ENCODE measurements at places on chromosomes 1 and 21.

- DNase-seq: no peak
Observed at GRCh38 chr1:113507552-113508214, 117.4 kb downstream of the MAGI3 start.

GRCh38 chr21:35226968-35227744 is 178.1 kb upstream of the RUNX1 start:
- no peak for DNase-seq

DNA sequence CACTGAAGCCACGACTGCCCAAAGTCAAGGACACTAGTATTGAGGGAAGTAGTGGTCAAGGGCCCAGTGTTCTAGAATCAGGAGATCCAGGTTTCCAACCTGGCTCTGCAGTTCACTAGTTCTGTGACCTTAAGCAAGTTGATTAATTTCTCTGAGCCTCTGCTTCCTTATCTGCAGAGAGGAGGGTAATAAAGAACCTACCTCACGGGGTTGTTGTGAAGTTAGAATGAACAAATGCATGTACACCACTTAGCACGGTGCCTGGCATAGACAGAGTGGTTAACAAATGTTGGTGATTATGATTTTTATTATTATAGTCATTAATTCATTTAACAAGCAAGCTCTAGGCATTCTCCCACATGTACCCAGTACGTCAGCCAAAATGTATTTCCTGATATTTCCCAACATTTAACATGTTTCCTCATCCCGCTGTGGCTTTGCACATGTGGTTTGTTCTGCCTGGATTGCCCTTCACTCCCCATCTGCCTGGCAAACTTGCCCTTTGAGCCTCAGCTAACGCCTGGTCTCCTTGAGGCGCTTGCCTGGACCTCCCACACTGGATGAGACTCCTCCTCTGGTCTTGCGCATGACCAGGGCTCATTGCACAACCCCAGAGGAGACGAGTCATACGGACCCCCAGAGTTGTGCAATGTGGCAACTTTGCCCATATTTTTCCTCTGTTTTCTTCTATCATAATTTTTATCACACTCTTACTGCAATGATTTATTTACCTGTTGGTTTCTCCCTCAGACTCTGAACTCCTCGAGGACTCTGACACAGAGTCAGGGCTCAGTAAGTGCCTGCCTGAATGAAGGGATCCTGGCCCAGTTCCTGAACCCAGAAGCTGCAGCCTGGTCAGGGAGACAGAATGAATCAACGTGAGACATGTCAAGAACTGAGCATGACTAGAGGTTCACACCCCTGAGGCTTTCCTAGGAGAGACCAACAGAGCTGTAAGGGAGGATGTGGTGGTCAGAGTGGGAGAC is 20.7 kb upstream of the MFSD2A start:
- peak; percentile 98 for DNase-seq

- DNase-seq: no peak
Observed at GRCh38 chr1:1938613-1939295, 19.7 kb upstream of the TMEM52 start.

DNA sequence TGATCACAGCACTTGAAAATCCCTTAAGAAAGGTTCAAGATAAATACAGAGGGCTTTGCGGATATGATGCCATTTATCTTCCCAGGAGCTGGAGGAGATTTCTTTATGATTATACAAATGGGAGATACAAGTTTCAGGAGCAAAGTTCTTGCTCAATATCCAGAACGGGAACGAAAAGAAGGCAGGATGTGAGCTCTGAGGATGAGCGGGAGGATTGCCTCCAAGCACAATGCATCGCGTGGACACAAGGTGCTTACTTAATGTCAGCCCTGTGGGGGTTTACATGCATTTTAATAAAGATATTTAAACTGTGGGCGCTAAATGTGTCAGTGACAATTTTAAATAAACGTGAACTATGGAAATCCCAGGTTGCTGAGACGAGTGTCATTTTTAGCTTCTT is 59.0 kb downstream of the SYT6 start:
- no peak for DNase-seq

- DNase-seq: no peak
Observed at GRCh38 chr1:241714321-241715218, 62.5 kb downstream of the WDR64 start.

- no peak for DNase-seq
Observed at GRCh38 chr1:226360106-226360746, 47.7 kb downstream of the PARP1 start.

DNA sequence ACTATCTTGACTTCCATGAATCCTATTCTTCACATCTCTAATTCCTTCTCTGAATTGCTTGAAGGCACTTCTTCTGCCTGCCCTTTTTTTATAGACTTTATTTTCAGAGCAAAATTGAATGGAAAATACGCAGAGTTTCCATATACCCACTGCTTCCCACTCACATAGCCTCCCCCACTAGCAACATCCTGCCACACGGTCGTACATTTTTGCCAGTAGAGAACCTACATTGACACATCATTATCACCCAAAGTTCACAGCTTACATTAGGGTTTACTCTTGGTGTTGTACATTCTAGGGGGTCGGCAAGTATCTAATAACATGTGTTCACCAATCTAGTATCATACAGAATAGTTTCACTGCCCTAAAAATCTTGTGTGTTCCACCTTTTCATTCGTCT is 12.3 kb downstream of the EEIG2 start:
- no peak for DNase-seq

GRCh38 chr1:80656014-80656636 is 1144.6 kb upstream of the ADGRL2 start:
- DNase-seq: peak; percentile 83

DNA sequence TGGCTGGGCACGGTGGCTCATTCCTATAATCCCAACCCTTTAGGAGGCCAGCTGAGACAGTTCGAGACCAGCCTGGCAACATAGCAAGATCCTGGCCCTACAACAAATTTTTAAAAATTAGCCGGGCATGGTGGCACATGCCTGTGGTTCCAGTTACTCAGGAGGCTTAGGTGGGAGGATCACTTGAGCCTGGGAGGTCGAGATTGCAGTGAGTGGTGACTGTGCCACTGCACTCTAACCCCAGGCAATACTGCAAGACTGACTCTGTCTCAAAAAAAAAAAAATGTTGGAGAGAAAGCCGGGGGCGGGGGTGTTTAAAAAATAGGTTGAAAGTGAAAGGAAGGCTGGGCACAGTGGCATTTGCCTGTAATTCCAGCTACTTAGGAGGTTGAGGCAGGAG is 16.5 kb downstream of the CLDN19 start:
- peak; percentile 27 for DNase-seq

GRCh38 chr21:41601573-41602368 is 93.8 kb upstream of the TMPRSS2 start:
- peak; percentile 68 for DNase-seq

DNA sequence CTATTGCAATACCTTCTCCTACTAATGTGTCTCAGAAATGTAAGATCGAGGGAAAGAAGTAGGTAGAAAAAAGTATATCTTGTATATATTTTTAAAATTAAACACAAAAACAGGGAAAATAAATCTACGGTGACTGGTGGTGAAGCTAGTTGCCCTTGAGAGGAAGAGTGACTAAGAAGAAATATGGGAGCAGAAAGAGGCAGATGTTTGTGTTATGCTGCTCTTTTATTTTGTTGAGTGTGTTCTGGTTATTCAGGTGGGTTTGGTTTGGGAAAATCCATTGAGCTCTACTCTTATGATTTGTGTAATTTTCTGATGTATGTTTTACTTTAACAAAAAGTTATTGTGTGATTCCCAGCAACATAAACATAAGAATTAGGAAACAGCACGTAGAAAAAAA is 444.9 kb upstream of the B3GALT2 start:
- no peak for DNase-seq

GRCh38 chr1:3350506-3351261 is 103.8 kb upstream of the ARHGEF16 start:
- DNase-seq: no peak

GRCh38 chr1:153933955-153934354 is 11.2 kb upstream of the GATAD2B start:
- DNase-seq: no peak

DNA sequence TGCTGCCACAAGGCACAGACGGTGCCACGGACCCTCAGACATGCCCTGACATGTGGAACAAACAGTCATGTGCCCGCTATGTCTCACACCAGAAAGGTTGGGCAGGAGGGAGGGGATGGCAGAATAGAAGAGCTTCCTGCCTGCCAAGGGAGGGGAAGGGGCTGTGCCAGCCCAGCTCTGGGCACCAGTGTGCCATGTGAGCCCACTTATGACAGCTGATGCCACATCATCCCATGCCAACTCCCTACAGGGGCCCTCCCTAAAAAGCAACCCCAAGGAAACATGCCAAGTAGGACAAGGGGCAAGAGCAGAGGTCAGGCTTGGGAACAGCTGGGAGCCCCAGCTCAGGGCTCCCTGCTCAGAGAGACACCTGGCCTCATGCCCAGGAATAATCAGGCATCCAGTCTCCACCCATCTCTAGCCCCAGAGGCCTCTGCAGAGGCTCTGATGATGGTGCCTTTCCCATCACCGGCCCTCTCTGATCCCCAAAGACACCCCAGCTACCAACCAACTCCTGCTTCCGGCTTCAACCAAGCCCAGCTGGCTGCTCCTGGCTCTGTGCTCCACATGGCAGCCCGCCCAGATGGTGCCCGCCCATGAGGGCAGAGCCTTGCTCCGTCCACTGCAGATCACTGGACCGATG is 10.3 kb downstream of the ADGRB2 start:
- no peak for DNase-seq

DNA sequence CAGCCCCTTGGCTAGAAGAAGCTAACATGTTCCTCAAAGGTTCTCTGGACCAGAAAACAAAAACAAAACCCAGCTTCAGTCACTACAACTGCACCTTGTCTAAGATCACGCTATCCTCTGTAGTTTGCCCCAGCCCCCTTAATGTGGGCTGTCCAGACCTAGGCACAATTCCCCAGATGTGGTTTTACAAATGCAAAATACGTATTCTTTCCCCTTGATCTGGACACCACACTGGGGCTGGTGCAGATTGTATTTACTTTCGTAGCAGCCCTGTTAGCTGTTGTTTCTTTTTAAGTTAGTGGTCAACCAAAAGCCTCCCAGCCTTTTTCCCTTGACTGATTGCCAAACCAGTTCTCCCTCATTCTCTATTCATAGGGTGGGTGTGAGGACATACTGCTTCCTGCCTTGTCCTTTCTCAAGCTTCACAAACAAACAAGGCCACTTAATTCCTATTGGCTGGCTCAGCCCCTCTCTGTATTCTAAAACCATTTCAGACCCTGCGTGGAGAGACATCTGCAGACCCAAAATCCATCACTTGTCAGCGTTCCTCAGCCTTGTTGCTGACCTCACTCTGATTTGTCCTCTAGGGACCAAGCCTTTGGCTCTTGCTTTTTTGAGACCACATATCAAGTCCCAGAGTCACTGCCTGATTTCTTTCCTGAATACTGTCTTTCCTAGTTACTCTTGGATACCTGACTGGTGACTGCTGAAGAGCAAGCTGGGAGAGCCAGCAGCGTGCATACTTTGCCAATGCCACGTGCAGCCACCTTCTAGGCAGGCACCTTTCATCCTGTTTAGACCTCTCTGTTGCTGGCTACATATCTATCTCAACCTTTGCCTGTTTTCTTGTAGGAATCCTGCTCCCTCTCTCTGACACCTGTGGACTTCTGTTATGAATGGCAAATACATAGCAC is 96.4 kb upstream of the RAB3GAP2 start:
- DNase-seq: peak; percentile 88

DNA sequence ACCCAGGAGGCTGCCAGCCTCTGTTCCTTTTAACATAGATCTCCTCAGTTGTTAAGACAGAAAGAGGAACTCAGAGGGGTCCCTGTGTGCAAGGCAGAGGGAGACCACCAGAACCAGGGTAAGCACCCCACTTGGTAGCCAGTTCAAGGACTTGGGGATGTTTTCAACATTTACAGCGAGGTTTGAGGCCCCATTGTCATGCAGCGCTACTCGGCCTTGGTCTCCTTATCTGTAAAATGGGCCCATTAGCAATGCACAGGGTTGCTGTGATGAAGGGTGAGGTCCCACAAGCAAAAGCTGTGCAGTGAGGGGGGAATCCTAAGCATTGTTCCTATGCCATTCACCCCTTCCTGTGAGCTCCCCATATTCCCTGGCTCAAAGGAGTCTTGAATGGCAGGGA is 4.2 kb downstream of the SIM2 start:
- DNase-seq: no peak

Measured in renal cortical epithelial cell (primary cell).